CD4-positive, alpha-beta T cell treated with Interleukin-4 for 1 hour (primary cell): ENCODE measurements at places on chromosomes 12 and 14.

GRCh38 chr12:59861635-59862034, 265.8 kb downstream of the SLC16A7 start:
- no peak for DNase-seq

DNA sequence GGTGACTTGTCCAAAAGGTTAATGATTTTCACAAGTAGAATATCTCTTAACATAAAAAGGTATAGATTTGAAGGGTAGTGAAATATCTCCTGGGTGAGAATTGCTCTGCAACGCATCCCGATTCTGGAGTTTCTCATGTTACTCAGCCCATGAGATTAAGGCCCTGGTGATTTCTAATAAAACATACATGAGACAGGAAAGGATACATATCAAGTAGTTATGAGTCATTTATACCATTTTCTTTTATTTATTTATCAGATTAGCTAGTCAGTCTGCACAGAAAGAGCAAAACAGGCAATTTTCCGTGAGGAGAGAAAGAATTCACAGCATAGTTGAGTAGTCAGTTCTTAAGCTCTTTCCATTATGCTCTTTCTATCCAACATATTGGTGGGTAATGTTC, 535.6 kb upstream of the ATP2B1 start:
- DNase-seq: no peak

DNA sequence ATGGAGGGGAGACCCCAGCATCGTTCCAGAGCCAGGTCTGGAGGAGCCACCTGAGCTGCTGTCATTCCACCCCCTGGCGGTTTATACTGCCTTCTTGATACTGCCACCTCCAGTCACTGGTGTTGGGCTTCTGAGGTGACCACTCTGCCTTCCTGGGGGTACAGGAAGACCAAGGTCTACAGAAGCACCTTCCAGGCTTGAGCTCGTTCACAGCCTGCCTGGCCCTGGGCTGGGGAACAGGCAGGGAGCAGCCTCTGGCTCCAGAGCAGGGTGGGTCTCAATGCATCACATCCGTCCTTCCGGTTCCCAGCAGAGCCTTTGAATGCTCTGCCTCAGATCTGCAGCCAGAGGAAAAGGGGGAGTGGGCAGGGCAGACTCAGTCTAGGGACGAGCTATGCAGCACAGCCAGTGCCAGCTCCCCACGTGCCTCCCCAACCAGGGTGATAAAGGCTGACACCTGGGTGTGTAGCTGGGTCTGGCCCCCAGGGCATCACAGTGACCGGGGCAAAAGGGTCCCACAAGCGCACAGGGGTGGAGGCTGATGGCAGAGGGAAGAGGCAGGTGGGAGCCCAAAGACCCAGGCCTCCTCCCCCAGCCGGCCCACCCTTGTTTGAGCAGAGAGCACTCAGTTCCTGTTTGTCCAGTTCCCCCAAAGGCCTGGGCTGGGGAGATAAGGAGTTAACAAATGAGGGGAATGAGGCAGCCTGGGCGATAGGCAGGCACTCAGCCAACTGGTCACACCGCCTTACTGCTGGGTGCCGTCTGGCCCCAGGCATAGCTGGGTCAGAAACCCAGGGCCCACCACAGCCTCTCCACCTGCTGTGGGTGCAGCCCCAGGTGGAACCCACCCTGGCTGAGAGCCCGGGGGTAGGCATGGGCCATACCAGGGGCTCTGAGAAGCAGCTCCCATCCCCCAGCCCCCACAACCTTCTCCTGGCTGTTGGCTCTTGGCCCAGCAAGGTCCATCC, 17.1 kb downstream of the DEGS2 start:
- DNase-seq: no peak

- DNase-seq: no peak
Observed at GRCh38 chr14:98893675-98894074, 378.3 kb downstream of the BCL11B start.

DNA sequence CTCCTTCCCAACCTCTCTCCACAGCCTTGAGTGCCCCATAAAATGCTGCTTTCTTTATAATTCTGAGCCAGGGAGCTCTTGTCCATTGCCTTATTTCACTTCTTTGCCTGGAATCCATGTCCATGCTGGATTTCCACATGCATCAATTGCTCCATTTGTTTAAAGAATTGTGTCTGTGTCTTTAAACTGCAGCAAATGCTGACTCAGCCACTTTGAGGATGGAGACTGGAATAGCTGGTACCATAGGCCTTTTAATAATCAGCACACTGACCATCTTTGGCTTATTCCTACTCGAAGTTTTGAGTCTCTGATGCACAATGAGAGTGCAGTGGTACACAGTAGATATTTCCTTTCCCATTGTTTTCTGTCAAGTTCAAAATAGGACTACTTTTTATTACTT, 318.8 kb downstream of the LRIG3 start:
- no peak for DNase-seq

DNA sequence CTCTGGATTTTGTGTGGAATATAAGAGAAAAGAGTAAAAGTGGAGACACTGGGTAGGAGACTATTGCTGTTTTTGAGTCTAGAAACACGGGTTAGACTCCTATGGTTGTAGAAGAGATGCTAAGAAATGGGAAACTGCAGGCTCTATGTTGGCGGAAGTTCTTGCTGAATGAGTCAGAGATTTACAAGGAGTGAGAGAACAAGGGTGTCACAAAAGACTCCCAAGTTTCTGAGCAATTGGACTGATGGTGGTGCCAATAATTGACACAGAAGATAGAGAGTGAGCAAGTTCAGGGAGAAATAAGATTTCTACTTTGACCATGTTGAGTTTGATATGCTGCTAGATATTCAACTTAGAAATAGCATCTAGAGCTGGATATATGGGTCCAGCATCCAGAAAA, 2.6 kb upstream of the PRKD1 start:
- no peak for DNase-seq

- no peak for DNase-seq
Observed at GRCh38 chr12:124477107-124477915, 90.1 kb downstream of the NCOR2 start.
